Stimulated activated CD4-positive, alpha-beta T cell treated with anti-CD3 and anti-CD28 coated beads, Interleukin-4, amount 100 ng/mL, for 1 hour (primary cell): ENCODE measurements at places on chromosomes 7 and 10.

GRCh38 chr10:100621360-100622205 lies 85.8 kb downstream of the HIF1AN start:
- peak; percentile 22 for DNase-seq

- DNase-seq, result no peak
Observed at GRCh38 chr7:106405697-106406141, 120.9 kb upstream of the NAMPT start.

DNA sequence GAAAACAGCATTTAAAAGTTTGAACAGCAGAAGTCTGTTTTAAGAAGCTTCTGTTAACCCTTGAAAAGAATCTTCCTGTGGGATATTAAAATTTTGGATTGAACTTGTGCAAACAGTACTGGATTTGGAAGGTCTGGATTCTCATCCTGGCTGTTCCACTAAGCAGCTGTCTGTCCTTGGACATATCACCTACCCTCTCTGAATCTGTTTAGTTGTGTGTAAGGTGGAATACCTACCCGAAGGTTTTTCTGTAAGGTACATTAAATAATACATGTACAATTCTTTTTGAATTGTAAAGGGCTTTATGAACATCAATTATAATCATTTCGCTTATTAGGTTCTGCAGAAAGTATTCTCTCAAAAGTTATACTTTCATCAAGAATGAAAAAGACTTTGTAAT lies 2.2 kb downstream of the PDCD4 start:
- no peak for DNase-seq

DNA sequence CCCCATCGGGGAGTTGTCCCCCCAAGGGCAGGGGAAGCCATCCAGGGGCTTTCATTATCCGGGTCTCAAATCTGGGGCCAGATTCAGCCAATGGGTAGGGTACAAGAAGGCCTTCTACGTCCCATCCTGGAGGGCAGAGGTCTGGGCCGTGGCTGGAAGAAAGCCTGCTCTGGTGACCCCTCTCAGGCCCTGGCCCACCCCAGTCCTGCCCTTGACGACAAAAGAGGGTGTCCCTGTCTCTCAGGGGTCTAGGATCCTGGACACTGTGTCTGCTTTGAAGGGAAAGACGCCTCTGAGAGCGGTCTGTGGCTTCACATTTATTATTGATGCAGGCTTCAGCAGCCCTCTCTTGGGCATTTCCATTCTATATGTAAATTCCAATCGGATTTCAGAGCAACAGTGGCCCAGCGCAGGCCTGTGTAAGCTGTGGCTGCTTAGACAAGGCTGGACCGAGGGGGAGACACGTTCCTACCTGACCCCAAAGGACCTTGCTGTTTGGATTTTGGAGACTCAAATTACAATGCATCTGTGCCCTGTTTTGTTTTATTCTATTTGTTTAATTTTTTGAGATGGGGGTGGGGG lies 83.2 kb upstream of the BAIAP2L1 start:
- DNase-seq, result no peak

- DNase-seq, result no peak
Observed at GRCh38 chr7:512541-513311, 6.9 kb downstream of the PDGFA start.

DNA sequence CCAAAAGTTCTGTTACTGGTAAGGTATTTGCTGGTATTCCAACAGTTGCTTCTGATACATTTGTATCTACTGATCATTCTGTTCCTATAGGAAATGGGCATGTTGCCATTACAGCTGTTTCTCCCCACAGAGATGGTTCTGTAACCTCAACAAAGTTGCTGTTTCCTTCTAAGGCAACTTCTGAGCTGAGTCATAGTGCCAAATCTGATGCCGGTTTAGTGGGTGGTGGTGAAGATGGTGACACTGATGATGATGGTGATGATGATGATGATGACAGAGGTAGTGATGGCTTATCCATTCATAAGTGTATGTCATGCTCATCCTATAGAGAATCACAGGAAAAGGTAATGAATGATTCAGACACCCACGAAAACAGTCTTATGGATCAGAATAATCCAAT lies 131.0 kb downstream of the AASS start:
- no peak for DNase-seq

DNA sequence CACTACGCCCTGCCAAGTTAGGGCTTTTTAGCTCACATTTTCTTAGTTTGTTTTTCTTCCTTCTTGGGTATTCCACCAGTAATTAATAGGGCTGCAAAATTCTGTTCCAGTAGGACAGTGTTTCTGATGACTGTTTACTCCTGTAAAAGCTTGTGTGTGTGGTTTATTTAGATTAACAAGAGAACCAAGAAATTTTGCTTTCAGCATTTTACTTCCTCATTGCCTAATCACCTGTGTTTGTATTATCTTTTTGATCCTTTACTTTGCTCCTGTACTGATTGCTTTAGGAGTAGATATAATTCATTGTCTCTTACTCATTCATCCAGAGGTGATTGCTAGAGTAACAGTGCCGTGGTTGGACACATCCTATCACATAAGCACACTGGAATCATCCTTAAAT lies 27.7 kb downstream of the TDRD1 start:
- DNase-seq, result no peak

DNA sequence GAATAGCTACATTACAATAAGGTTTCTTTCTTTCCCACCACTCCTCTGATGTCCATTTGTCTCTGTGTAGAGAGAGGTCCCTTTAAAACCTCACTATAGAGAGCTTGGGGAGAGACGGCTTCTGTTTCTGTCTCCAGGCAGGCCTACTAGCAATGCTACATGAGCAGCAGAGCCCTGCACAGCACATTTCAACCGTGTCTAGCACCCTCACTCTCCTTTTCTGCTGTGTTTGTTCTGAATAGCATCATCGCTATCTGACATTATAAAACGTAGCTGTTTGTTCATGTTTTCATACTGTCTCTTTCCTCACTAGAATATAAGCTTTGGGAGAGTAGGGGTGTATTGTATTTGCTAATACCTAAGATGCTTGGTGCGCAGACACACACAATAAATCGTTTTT lies 487.8 kb upstream of the DPP6 start:
- no peak for DNase-seq

GRCh38 chr7:80748363-80749042 lies 110.1 kb downstream of the CD36 start:
- DNase-seq, result no peak

- DNase-seq, result no peak
Observed at GRCh38 chr7:109343678-109344077, 774.0 kb downstream of the DNAJB9 start.

DNA sequence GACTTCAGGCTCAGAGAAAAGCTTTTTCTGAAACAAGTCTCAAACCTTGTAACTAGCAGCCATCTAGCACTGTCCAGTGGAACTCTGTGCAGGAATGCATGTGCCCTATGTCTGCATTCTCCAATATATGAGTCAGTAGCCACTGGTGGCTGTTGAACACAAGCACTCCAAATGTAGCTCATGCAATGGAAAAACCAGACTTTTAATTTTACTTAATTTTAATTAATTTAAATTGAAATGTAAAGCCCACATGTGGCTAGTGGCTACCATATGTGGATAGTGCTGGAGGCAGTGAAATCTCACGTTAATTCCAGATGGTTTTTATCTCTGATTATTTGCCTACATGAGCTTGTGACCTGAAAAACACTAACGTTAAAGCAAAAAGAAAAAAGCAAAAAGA lies 225.1 kb downstream of the GATA3 start:
- no peak for DNase-seq

DNA sequence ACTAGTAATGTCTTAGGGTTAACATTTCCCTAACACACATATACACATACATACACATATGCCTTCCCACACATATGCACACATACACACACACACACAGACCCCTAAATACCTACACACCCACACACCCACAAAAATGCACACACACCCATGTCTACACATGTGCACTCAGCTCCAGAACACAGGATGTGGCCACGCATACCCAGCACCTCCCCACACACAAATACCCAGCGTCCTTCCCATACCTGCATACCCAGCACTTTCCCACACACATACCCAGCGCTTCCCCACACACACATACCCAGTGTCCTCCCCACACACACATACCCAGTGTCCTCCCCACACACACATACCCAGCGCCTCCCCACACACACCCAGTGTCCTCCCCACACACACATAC lies 534.9 kb downstream of the DNAJB6 start:
- DNase-seq, result no peak

DNA sequence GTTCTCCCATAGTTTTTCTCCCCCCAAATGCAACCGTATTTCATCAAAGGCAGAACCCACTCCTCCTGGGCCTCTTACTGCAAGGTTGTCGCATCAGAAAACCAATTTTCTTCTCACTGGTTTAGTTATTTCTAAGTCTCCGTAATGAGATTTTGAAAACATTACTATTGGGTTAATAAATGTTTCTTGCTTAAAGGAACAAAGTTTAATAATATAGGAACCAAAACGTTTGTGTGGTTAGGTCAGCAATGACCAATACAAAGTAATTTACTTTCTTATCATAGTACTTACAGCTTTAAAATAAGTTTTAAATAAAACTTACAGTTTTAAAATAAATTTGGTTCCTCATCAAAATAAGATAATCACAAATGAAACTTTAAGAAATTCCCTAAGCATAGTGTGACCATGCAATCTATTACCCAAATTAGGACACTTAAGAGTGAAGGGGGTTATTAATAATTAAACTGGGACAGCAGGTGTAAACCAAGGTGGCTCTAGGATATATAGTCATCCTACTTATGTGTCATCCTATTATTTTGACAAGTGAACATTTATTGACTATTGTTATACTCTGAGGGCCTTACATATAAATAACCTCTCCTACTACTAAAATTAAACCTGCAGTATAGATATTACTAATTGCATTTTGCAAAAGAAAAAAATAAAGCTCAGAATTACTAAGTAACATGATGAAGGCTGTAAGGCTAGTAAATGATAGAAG lies 415.4 kb upstream of the LRRN3 start:
- no peak for DNase-seq

DNA sequence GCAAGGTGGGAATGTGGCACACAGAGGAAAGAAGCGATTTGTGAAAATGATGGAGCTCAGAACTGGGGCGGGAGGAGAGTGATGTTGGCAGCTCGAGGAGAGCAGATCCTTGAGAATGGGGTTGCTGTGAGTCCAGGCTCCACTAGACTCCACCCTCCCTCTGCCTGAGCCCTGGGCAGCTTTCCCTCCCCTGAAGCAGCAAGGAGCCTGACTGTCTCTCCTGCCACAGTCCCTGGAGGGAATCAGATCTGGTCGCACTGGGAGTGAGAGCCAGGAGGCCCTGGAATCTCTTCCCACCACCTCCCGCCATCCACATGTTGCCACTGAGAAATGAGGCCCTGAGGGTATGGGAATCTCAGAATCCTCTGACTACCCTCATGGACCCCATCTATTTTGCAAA lies 362.7 kb downstream of the PLXNA4 start:
- no peak for DNase-seq

GRCh38 chr7:88040694-88041093 lies 106.6 kb downstream of the ADAM22 start:
- no peak for DNase-seq

DNA sequence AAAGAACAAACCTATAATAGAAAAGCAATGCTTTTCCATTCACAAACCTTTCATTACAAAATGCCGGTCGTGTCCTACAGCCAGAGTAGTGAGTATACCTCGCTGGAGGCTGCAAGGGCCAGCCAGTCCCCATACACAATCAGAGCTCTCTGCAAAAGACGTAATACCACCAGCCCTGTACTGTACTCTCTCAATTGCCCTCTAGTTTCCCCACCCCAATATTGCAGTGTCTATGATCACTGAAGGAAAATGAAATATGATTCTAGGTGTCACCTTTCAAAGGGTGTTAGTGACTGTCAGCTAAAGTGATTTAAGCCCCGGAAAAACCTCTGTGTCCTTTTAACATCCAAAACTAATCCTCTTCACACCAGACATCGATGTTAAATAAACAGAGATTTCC lies 24.8 kb downstream of the PLXNA4 start:
- no peak for DNase-seq

GRCh38 chr7:55348502-55348901 lies 16.6 kb upstream of the LANCL2 start:
- DNase-seq, result no peak

GRCh38 chr7:2225336-2225735 lies 7.4 kb downstream of the MAD1L1 start:
- DNase-seq, result no peak

- no peak for DNase-seq
Observed at GRCh38 chr10:77075926-77076325, 561.7 kb downstream of the KCNMA1 start.

- DNase-seq, result no peak
Observed at GRCh38 chr7:106001886-106002285, 38.8 kb downstream of the CDHR3 start.

DNA sequence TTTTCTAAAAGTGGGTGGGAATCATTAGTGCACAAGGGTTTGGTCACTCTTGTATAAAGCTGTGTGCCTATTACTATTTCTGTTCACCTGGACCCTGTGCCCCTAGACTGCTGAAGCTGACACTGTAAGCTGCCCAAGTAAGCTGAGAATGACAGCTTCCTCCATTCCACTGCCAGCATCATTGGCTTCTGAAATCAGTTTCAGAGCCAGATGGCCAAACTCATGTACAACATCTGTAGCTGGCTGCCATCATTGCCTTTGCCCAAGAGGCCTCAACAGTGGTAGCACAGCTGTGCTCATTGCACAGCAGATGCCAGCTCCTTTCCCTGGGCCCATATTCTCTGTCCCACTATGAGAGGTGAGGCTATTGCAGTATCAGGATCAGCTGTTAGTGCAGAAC lies 165.7 kb downstream of the CPEB3 start:
- DNase-seq, result no peak

GRCh38 chr7:91228327-91228726 lies 35.9 kb upstream of the FZD1 start:
- DNase-seq, result no peak
